ENCODE measurements at places on chromosomes 6 and 20.
A peak's percentile ranks its signal among the peaks of the same experiment; 100 is the strongest.

DNA sequence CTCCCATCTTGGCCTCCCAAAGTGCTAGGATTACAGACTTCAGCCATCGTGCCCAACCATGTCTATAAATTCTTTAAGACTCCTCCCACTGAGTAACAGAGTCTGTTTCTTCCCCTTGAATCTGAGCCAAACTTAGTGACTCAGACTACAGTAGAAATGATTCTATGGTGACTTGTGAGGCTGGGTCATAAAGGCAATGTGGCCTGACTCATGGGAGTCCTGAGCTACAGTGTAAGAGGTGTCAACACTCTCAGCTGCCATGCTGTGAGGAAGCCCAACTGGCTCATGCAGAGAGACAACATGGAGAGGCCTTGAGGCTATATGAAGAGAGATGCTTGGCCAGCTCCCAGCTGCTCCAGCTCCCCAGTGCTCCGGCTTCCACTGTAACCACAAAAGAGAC, 5.2 kb upstream of the NRSN2 start:
- no peak for DNase-seq

DNA sequence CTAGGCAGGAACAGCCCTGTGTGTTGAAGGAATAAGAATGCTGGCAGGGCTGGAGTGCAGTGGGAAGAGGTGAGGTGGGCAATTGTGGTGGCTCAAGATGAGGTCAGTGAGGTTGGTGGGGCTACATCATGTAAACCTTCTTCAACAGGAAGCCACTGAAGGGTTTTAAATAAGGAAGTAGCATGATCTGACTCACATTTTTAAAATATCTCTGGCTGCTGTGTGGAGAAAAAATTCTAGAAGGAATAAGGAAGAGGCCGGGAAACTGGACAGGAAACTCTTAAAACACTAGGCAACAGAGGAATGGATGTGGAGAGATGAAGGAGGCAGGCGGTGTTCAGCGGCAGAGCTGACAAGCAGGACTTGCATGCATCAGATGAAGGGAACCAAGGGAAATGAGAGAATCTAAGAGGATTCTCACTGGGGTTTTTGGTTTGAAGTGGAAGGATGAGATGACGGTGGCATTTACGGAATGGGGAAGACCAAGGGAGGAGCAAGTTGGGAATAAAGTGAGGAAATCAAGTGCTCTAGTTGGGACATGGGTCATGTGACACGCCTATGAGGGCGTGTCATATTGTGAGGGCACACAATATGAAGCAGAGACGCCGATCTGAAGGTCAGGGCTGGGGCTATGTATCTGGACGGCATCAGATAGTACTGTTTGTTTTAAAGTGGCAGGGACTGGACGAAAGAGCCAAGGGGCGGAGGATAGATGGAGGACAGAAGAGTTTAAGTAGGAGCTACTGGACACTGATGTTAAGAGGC, 18.2 kb downstream of the TMEM242 start:
- DNase-seq = no peak

- no peak for DNase-seq
Measured at GRCh38 chr6:47420394-47421371, 56.9 kb upstream of the CD2AP start.

- no peak for DNase-seq
Measured at GRCh38 chr20:62929051-62929538, 2.8 kb upstream of the DIDO1 start.

DNA sequence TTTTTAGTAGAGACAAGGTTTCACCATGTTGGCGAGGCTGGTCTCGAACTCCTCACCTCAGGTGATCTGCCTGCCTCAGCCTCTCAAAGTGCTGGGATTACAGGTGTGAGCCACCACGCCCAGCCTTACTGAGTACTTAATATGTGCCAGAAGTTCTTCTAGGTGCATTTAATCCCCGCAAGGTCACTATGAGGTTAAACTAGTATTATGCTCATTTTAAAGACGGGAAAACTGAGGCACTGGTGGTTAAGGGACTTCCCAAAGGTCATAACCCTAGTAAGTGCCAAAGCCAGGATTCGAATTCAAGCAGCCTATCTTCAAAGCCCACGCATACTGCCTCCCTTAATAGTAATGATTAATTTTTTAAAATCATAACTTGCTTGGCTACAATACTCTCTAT, 674 bp upstream of the CCM2L start:
- DNase-seq = no peak

DNA sequence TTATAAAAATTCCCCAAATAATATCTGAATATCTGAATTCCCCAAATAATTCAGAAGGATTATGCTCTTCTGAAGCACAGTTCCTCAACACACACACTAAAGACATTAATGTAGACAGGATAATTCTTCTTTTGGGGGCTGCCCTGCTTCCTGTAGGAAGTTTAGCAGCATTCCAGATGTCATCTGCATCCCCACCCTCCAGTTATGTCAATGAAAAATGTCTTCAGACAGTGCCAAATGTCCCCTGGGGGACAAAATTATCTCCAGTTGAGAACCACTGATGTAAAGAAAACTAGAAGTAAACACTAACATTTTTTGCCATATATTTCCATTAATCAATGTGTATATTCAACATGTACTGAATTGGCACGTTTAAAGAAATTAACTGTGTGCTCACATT, 25.9 kb upstream of the NAA20 start:
- DNase-seq = no peak

DNA sequence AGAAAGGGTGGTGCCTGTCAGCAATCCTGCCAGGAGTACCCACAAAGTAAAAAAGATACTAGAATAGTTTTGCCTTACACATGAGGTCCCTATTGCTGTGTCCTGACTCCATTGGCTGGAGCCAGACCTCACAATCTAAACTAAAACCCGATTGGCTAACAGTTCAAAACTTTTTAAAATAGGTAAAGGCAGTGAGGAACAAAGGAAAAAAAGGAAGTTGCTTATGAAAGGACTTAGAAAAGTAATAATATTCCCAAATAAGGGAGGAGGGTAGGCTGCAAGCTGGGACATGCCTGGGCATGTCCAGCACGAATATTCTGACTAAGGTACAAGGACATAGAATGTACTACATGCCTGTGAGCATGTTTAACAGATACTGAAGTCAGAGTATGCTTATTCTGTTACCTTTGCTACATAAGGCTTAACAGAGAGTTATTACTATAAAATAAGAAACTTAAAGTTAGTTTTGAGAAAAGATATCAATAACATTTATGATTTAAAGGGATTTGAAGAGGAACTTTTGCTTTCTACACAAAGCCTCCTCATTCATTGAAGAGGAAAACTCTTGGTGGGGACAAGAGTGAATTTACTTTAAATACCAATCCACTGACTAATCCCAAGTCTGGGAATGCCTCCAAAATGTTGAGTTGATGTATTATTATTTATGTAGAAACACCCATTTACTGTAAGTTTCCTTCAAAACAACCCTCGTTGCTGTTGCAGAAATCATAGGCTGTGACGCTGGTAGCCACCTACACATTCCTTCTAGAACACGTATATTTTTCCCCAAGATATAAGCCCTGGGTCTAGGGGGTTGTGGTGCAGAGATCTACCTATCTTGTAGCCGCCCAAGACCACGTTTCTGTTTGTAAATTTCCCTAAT, 8.2 kb upstream of the MTHFD1L start:
- no peak for DNase-seq

- DNase-seq = peak; percentile 62
Measured at GRCh38 chr6:30678964-30679726, 6.3 kb upstream of the DHX16 start.

DNA sequence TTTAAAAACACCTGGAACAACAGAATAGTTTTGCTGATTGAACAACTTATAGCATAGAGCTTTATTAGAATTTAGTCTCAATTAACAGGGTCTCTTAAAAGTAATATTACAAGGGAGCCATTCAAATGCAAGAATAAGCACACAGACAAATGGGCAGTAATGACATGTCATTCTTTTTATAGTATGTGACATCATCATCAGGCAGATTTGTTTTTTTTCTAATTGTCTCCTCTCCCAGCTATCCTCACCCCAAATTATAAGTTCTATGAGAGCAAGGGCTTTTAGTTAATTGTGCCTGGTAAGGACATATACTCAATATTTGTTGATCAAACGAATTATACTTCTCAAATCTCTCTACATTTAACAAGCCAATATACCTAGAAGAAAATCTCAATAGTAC, 11.0 kb downstream of the PGM3 start:
- DNase-seq = no peak

DNA sequence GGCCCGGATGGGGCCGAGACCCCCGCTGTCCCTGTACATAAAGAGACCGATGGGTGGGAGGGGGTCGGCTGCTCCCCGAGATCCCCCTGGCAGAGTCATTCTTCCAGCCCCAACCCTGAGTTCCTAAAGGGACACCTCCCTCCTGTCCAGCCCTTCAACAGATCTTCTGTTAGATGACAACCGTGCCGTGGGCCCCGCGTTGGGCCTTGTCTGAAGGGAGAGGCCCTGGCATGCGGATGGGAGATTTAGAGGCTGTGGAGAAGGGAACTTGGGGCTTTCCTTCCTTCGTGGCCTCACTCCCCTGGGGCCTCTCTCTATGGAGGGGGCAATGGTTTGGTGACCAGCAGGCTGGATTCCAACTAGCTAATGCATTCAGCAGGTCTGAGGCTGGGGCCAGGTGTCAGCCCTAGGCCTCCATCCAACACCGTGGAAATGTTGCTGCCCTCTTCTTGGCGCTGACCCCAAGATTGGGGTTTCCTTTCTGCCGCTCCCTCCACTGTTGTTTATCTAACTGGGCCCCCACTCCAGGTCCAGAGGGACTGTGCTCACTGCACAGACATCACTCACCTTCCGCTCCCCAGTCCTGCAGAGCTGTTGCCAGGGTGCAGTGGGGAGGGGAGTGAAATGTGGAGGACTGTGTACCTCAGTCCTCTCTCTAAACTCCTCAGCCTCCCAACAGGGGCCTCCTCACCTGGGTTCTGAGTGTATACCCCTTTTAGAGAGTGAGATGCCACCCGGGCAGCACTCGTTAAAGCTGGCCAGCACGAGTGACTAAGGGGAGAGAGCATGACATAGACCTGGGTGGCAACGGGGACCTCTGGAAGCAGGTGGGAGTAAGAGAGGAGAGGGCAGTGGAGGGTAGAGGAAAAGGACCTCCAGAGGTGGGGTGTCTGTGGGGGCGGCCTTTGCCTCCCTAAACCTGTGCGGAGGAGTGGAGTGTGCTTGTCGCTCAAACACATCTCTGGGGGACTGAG, 6.7 kb downstream of the TMEM151B start:
- DNase-seq = no peak

- no peak for DNase-seq
Measured at GRCh38 chr6:109102762-109103161, 7.5 kb downstream of the CEP57L1 start.

- DNase-seq = no peak
Measured at GRCh38 chr6:32116674-32117073, 7.5 kb upstream of the TNXB start.
